NCI-H526 treated with DMSO at 0.1 percent for 48 hours (cell line): ENCODE measurements at places on chromosomes 5 and 9.

DNA sequence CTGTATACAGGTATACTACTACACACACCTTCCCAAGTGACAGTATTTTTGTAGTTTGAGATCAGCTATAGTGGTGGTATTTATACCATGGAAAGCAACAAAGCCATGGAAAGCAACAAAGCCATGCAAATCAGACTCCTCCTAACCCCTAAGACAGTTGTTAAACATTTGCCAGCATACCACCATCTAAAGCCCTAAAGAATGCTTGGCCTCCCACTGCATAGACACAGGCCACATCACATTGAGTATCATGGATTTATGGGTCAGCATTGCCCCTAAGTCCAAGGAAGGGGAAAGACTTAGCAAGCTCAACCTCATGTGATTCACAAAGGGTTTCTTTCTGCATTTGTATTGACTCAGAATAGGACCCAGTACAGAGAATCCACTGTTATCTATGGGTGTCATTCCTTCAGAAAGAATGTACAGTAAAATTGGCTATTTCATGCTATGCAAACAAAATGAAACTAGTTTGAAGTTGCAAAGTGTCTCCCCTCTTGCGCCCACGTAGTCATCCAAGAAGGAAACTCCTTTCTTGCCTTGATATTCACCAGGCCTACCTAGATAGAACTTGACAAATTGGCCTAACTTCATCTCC lies 70.4 kb upstream of the IQGAP2 start:
- no peak for DNase-seq

DNA sequence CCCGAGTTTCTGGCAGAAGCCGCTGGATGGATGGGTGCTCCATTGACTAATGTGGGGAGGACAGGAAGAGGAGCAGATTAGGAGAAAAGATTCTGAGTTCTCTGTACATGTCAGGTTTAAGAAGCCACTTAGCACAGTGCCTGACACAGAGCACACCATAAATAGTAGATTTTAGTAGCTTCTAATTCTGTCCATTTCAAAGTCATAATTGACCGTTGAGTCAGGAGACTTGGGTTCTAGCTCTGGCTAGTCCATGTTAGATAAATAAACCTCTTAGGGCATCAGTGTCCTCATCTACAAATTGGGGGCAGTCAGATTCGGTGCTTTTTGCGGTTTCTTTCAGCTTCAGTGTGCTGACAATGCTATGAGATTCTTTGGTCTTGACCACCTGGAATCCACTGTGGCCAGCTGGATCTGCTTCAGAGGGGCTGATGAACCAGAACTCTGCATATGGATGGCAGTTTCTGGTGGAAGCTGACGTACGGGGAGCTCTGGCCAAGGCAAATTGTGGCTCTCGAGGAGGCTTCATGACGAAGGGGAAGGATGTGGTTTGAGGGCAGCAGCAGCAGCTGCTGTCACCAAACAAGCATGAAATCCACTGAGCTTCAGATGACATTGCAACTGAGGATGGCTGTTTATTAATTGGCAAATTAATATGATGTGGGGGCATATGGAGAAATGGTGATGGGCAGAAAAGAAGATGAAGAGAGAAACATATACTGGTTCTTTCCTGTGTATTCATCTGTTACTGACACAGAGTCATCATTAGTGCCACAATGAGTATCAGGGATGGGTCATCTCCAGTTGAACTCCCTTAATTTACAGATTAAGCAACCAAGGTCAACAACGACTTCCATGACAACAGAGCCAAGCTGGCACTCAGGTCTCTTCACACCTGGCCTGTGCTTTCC lies 134.4 kb downstream of the AOPEP start:
- DNase-seq: no peak

DNA sequence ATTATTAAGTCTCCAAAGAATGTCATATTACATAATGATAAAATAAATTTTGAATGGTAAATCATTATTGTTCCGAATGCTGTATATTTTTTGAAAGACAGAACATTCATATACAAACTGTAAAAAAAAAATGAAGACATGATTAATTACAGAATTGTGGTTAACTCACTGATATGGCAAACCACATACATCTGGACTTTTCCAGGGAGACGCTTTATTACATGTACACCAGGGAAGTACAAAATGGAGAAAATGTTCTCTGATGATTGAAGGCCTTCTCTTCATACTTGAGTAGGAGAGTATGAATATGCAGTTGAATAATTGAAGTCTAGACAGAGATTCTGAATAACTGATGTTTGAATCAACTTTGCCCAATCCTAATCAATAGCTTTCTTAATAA lies 1886.9 kb downstream of the EFNA5 start:
- DNase-seq: no peak

GRCh38 chr9:80382211-80382891 lies 810.6 kb downstream of the TLE4 start:
- DNase-seq: no peak

DNA sequence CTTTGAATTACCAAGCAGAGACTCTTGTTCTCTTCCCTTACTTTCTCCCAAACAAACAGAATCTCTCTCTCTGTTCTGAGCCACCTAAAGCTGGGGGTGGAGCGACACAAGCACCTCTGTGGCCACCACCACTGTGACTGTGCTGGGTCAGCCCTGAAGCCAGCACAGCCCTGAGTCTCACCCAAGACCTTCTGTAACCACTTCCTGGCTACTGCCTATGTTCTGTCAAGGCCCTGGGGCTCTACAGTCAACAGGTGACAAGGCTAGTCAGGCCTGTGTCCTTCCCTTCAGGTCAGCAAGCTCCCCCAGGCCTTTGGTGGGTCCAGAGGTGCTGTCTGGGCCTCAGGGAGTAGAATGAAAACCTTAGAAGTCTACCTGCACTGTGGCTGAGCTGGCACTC lies 26.1 kb upstream of the SLC28A3 start:
- DNase-seq: no peak

DNA sequence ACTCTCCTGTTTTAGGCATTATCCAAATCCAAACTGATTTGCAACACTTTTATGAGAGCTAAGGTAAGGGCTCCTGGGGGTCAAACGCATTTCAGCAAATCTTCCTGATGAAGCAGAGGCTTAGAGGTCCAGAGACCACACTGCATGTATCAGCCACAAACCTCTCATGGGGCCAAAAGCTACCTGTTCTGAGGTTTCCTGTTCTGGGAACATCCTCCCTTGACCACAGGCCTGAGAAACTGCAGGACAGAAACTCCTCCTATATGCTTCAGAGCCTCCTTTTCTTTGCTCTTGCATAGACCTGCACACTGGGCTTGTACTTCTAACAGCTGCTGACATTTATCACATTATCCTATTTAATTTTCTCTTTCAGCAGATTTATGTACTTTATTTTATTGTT lies 92.6 kb downstream of the OR2K2 start:
- no peak for DNase-seq

DNA sequence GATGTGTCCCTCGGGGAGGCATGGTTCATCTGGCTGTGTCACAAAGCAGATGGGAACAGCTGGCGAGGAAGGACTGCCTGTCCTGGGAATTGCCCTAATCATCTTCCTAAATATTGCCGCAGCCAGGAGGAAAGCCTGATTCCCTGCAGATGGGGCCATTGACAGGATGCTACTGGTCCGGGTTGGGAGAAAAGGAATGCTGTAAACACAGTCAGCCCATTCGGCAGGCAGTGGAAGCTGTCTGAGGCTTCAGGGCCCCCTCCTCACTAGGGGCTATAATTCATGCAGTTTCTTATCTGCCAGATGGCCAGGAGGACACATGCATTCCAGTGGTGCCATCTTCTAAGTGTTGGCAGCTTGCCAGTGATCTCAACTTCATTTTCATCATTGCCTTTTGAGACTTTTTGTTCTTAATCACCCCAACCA lies 110.3 kb downstream of the KCNIP1 start:
- no peak for DNase-seq

DNA sequence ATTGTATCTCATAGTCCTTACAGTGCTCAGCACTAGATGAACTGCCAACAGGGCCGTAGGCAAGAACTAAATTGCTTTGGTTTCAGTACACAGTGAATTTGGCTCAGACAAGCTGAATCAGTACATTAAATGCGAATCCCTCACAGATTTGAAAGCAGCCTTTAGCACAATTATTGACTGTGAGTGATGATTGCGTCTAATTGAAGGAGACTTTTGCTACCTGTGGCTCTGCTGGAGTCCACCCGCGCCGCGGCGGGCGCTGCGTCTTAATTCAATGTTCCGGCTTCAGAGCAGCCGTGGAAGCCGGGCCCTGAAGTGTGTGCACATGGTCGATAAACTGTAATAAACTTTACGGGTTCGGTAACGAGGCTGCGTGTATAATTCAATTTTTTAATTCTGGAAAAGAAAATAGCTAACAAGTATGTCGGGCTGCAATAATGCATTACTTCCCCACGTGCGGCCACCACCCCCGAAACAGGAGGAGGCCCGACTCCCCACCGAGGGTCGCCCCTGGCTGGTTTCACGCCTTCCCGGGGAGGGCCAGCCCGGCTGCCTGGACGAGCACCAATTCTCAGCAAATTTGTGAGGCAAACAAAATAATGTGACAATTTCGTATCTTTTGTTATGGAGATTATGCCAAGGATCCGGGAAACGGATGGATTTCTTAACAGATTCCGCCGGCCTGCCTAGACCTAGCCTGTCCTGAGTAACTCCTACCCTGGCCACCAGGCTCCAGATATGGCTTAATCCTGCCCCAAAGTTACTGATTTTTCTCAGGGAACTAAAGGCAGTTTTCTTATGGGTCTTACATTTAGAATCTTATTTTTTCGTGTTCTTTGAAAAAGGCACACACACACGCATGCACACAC lies 269.4 kb upstream of the IRX1 start:
- no peak for DNase-seq

DNA sequence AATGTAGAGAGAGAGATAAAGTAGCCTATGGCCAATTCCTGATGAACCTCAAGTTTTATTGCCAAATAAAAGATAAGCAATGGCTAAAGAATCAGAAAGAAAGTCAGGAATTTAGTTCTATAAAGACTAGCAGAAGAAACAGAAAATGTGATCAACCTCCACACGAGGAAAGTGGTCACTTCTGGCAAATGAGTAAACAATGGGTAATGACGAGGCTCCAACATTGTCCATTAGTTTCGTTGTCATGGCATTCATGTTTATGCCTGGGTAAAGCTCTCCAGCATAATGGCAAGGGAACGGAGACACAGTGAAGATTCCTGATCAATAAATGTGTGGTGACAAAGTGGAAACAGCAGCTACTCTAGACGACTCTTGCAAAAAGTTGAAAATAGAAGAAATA lies 341.8 kb upstream of the CTNND2 start:
- no peak for DNase-seq

DNA sequence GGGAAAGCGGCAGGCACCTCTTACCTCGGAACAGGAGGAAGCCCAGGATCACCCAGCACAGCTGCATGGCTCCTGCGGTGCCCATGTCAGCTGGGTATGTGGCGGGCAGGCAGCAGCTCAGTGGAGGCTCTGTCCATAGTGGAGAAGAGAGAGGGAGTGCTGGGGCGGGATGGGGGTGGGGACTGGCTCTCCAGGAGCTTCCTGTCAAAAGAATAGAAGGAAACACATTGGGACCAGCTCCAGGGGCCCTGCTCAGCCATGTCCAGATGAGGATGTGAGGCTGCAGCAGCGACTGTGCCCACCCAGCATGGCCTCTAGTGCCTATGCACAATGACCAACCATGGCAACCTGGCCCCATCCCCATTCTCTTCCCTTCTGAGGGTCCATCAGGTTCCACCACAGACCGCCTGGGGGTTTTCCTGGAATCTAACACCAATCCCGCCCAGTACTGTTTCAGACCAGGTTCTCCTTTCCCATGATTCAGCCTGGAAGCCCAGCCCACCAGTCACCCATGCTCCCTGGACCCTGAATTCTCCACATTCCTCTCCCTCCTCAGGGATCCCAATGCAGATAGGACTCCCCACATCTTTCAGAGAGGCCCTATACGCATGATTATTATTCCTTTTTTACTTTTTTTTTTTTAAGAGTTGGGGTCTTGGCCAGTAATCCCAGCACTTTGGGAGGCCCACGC lies at the start of gene ECSCR:
TSS of gene ECSCR (minus strand) at position 158 of the 691 bp plus-strand sequence. CDS start at position 85, 73 bp downstream.
- no peak for DNase-seq

DNA sequence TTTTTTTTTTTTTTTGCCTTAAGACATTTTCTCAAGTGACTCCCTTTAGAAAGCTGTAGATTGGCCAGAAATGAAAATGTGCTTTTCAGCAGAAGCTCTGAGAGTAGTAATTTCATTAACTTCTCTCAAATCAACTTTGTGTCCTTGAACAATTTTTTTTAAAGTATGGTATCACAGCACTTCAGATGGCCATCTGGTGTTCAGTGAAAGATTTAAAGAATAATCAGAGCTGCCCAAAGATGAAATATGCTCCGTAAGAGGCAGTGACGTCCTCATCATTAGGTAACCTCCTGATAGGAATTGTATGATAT lies 43.0 kb upstream of the PCAT7 start:
- DNase-seq: no peak

GRCh38 chr5:74288448-74289108 lies 351.9 kb downstream of the ENC1 start:
- no peak for DNase-seq

DNA sequence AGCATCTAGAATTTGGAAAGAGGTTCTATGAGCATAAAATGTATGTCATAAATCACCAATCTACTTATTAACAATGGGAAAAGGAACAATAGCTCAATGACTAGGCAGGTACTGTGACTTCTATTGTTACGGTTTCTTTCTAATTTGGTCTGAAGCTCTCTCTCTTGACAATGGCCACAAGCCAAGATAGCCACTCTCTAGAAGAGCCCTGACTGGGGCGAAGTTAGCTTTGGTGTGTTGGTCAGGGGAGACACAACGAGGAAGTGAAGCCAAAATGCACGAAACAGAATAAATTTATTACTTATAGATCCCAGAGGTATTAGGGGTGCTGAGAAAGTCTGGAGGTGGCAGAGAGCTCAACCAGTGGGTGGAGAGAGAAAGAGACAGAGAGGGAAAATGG lies 9.4 kb upstream of the RAD23B start:
- DNase-seq: no peak

DNA sequence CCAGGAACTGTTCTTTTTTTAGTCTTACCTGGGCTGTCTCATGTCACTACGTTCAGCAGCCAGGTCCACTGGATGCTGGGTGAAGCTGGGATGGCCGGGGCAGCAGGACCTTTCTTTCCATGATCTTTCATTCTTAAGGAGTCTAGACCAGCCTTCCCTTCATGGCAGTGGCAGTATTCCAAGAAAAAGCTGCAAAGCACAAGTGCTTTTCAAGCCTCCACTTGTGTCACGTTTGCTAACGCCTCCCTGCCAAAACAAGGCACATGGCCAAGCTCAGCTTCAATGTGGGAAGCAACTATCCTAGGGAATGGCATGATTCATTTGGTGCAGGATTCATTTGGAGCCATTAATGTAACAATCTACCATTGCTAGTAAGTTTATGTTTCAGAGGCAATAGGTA lies 94.8 kb downstream of the RCL1 start:
- DNase-seq: no peak

- no peak for DNase-seq
These were observed 15.8 kb downstream of the MARCHF3 start for GRCh38 chr5:127014573-127014972.

GRCh38 chr5:94508461-94509148 lies 109.8 kb downstream of the KIAA0825 start:
- DNase-seq: no peak

DNA sequence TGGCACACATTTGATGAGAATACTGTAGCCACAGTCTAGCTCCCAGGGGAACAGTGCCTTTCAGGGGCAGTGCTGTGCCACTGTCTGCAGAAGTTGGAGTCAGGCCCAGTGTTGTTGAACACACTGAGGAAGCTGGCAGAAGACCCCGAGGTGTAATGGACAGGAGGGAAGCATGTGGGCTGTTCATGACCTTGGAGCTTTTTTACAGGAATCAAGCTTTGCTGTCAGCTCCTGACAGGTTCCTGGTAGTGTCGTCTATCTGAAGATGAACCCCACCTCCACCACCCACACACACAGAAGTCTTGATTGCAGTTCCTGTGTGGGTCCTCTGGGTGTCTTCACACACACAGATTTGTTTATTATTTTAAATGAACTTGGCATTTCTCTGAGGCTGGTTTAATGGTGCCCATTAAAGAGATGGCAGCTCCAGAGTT lies 40.3 kb upstream of the TNFAIP8 start:
- DNase-seq: no peak
